Putamen (tissue), 1 donor: ENCODE measurements at places on chromosomes 4 and X.
A peak's percentile ranks its signal among the peaks of the same experiment; 100 is the strongest.

GRCh38 chr4:3524349-3524748, 7.9 kb downstream of the LRPAP1 start:
- DNase-seq, result no peak

- DNase-seq, result no peak
Observed at GRCh38 chr4:102732678-102733077, 28.1 kb downstream of the MANBA start.

DNA sequence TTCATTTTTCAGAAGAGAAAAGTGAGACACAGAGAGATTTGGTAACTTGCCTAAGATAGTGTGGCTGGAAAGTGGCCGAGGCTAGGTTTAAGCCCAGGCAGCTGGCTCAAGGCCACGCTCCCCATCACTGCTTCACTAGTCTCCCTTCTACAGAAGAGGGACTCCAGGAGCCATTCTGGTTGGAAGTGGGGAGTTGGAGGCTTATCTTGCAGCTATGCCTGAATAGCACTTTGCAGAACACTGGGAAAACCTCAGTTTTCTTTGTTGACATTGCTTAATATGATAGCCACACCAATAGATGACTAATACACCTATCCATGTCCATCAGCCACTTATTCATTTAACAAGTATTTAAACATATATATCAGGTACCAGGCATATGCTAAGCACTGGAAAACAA, 18.5 kb downstream of the LRRC66 start:
- no peak for DNase-seq

GRCh38 chr4:110164251-110164650, 34.2 kb downstream of the ELOVL6 start:
- no peak for DNase-seq

GRCh38 chrX:154443992-154444754, at the start of gene FAM50A:
TSS of gene FAM50A (plus strand) at chrX:154444141. CDS start at chrX:154444236, 95 bp downstream.
- no peak for DNase-seq

DNA sequence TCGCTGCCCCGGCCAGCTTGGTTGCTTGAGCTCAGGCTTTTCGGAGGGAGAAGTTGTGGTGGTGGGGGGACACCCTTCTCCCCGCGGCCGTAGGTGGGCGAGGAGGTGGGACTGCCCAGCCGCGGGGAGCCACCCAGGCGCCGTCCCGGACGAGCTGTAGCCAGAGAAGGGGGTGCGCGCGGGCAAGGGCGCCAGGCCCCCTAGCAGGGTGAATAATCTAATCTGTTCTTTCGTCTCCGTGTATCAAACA, 3.1 kb downstream of the MID1IP1 start:
- no peak for DNase-seq

DNA sequence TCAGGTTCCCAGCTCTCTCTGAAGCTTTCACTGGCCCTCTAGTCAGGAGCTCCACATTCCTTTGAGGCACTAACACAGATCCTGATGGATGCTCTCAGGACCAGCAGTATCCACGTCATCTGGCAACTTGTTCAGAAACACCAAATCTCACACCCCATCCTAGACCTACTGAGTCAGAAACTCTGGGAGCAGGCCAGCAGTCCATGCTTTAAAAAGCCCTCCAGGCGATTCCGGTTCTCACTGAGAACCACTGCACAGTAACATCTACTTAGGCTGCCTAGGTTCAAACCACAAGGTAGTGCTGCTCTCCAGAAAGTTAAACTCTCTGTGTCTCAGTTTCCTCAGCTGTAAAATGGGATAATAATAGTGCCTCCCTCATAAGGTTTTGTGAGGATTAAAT, 55.3 kb downstream of the CCDC158 start:
- no peak for DNase-seq

GRCh38 chrX:22365460-22365859, 92.7 kb downstream of the CBLL2 start:
- DNase-seq, result no peak

- peak; percentile 35 for DNase-seq
Observed at GRCh38 chrX:150363561-150364346, 637 bp downstream of the MAMLD1 start.

GRCh38 chrX:87941841-87942240, 424.2 kb downstream of the KLHL4 start:
- no peak for DNase-seq

GRCh38 chr4:15031993-15032675, 29.9 kb downstream of the CPEB2 start:
- DNase-seq, result no peak

DNA sequence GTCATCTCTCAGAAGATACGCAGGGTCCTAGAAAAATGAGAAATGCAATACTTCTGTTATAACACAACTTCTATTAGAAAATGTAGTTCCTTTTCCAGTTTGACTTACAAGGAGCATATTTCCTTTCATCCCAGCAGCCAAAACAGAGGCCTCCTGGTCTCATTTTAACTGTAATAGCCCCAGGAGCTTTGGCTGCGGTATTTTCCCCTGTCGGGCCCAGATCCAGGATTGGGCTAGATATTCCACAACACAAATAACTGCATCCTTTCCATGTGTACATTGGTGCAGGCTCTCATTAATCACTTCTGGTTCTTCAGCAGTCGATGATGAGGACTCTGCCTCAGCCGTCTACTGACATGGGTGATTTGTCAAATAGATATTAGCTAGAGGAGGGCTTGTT, 166.1 kb downstream of the TENM3 start:
- no peak for DNase-seq

DNA sequence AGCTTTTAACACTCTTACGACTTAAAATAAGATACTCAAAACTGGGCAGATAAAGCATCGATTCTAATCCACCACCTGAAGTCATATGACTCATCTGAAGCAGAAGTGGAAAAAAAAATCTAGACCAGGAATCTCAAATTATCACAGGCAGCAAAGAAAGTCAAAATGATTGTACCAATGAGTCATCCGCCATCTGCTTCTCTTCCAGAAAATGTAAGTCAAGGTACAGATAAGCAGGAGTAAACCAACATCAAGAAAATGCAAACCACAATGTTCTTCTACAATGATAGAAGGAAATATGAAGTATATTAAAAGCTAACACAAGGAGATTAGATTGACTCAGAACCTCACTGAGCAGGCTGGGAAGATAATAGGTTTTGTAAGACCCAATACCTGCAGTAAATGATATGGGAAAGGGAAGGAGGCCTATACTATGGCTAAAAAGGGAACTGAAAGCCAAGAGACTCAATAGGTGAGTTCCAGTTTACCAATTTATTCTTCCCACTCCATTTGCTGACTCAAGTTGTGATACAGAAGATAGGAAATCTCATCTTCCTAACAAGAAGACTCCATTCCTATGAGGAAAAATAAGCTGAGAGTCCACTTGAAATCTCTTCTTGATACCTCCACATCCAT, 88.4 kb upstream of the TET2 start:
- DNase-seq, result no peak

DNA sequence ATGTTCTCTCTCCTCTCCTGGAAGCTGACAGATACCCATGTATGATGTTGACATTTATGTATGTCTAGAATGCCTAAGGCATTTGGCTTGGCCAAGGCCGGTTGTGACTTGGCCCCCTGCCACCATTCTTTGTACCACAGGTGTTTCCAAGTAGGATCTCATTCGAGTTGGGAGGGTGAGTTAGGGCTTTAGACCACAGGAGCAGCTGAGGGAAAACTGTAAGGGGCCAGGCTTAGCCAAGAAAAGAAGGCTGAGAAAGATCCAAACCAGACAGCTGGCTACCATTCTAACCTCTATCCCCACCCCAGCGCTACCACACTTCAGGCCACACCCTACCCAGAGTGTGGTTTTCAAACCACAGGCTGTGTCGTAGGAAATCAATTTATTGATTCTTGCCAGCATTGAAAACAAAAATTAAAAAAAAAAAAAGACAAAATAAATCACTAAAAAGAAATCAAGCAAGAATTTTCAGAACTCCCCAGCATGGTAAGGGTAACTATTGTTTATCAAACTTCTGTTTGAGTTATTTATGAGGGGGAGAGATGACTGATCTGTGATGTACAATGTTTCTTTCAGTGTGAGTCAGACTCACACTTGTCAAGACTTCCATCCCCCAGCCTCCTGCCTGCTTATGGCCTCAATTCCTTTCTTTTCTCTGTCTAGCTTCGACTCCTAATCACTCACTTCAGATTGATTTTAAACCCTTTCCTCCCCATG, 9.9 kb downstream of the TMSB4X start:
- no peak for DNase-seq

DNA sequence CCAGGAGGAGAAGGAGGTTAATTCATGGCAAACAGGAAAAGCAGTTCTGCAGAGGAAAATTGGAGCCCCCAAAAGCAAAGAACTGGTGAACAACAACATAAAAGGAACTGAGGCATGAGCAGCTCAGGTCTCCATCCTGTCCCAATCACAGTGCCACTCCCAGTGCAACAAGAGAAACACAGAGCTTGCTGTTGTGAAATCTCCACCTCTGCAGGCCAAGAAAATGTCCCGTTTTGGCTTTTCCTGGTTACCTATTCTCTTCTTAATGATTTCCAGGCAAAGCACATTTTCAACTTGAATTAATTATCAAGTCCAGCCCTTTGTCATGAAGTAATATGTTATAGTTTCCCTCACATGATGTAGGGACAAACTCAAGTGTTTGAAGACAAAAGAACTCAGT, 778 bp downstream of the C1QTNF7 start:
- no peak for DNase-seq

DNA sequence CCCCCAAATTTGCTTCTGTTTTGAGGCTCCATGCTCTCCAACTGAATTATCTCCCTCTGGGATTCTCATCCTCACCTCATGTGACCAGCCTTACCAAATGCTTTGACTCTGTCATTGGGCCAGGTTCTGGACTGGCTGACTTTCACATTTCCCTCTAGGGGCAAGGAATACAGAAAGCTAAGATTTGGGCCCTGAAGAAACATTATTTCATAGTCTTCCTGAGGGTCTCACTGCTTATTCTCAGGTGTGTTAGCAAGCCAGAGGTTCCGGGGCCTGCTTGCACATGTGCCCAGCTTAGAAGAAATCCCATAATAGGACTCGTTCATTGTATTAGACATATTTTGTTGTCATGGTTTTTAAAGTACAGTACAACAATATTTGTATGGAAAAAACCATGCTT, 62.6 kb upstream of the TEX13D start:
- DNase-seq, result no peak

- no peak for DNase-seq
Observed at GRCh38 chr4:107562316-107562715, 157.7 kb downstream of the PAPSS1 start.

DNA sequence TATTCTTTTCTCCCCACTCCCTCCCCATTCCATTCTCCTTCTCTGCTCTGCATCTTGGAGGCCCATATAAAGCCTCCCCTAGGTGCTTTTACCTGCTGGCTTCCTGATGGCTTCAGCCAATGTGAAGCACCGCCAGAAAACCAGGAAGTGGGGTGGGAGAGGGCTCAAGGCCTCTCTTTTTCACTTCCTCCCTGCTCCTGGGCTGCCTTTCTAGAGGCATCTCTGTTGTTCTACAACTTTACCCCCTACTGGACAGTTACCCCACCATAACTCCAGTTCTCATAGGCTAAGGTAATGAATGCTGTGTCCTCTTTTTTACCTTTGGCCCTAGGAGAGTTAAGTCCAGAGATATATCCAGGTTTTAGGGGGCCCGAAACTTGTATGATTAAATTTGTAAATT, 62.4 kb upstream of the PPARGC1A start:
- DNase-seq, result no peak

GRCh38 chr4:74501579-74501978, 56.6 kb downstream of the AREG start:
- DNase-seq, result no peak

DNA sequence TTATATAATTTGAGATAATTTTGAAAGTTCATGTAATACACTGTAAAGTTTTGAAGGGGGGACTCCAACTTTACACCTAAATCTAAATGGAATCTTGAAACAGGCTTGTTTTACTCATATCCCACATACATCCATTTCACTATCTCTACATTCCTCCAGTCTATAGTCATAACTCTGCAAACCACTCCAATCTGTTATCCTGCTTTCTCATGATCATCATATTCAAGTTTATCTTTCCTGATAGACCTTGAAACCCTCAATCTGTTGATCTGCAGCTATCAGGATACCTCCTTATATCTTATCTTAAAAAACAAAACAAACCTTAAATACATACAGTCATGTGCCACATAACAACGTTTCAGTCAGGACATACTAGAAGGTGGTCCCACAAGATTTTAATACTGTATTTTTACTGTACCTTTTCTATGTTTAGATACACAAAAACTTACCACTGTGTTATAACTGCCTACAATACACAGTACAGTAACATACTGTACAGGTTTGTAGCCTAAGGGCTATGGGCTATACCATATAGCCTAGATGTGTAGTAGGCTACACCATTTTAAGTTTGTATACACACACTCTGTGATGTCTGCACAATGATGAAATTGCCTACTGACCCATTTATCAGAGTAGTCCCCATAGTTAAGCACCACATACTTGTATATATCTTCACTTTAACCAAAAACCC, 14.0 kb downstream of the CHIC2 start:
- DNase-seq, result no peak

DNA sequence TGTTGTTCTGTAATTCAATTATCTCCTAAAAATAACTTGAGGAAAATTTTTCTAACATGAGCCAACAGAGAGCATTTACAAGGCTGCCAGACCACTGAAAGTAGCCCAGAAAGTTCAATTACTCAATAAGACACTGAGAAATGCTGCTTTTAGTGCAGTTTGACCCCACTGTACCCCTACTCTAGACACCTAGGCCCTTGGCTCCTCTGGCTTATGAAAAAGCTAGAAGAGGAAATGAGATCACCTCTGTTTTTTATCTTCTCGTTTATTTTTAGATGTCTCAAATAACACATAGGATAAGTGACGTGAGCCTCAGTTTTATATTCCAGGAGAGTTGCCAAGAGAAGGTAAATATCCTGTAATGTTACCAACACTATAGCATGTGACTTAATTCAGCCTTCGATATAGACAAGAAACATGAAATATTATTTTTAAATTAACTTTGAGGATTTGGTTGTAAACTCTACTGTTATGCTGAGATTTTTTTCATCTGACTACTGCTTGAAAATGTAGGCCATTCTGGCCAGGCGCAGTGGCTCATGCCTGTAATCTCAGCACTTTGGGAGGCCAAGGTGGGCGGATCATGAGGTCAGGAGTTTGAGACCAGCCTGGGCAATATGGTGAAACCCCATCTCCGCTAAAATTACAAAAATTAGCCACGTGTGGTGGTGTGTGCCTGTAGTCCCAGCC, 24.4 kb downstream of the TNIP3 start:
- no peak for DNase-seq

DNA sequence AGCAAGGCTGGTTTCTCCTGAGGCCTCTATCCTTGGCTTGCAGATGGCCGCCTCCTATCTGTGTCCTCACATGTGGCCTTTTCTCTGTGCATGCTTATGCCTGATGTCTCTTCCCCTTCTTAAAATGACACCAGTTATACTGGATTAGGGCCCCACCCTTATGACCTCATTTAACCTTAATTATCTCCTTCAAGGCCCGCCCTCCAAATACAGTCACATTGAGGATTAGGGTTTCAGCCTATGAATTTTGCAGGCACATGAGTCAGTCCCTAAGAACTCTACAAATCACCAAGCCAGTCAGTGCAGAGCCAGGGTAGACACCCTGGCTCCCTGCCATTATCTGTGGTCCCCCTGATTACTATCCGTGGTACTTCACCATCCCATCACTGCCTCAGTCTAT, 51.6 kb downstream of the MAML3 start:
- DNase-seq, result no peak
